Activated CD8-positive, alpha-beta memory T cell treated with anti-CD3 and anti-CD28 coated beads, Interleukin-2, amount 10 ng/mL, durations not matched to agents 7 days and 5 days (primary cell): ENCODE measurements at places on chromosomes 4 and X.

- no peak for DNase-seq
Observed at GRCh38 chr4:172578712-172579111, 589.9 kb upstream of the GALNT7 start.

- DNase-seq = no peak
Observed at GRCh38 chr4:14375816-14376215, 626.5 kb upstream of the CPEB2 start.

GRCh38 chr4:10031668-10032590 lies 10.6 kb upstream of the SLC2A9 start:
- DNase-seq = no peak

GRCh38 chr4:188295899-188296298 lies 156.7 kb downstream of the TRIML1 start:
- DNase-seq = no peak

GRCh38 chrX:11429538-11430085 lies 136.4 kb downstream of the AMELX start:
- DNase-seq = no peak

GRCh38 chr4:106062452-106062875 lies 167.2 kb downstream of the NPNT start:
- DNase-seq = no peak

DNA sequence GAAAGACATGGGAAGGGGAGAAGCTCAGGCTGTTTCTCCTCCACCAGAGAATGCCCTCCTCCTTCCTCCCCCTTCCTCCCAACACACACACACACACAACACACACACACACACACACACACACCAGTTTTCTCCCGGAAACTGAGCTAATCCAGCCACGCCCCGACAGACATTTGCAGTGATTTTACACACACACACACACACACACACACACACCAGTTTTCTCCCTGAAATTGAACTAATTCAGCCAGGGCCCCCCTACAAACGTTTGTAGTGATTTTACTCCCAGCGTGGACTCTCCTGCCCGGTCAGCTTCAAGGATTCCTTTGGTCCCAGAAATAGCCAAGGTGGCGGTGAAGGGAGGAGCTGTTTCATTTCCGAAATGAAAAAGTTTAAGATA lies 32.9 kb upstream of the STX18 start:
- DNase-seq = no peak

GRCh38 chr4:159048166-159048886 lies 54.6 kb upstream of the RAPGEF2 start:
- DNase-seq = no peak

GRCh38 chr4:7341491-7342222 lies 93.1 kb downstream of the PSAPL1 start:
- DNase-seq = no peak

- DNase-seq = peak; percentile 55
Observed at GRCh38 chrX:19836337-19836736, 51.1 kb downstream of the SH3KBP1 start.

DNA sequence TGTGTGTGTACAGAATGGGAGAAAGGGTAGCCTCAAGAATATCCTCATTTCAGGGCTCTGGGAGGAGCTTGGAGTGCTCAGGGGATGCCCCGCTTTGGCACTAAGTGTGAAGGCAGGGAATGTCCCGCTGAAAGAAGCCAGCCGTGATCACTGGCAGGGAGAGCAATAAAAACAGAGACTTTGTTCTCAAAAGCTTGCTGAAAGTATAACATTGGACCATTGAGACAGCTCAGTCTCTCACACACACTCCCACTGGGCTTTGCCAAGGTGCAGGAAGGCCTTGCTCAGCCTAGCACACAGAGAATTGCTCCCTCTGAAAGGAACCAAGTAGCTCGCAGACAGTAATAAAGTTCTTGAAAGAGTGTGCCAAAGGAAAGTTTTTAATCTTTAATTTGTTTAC lies 143.8 kb upstream of the SLITRK2 start:
- DNase-seq = no peak

GRCh38 chr4:185657183-185657582 lies 121.9 kb upstream of the PDLIM3 start:
- no peak for DNase-seq

DNA sequence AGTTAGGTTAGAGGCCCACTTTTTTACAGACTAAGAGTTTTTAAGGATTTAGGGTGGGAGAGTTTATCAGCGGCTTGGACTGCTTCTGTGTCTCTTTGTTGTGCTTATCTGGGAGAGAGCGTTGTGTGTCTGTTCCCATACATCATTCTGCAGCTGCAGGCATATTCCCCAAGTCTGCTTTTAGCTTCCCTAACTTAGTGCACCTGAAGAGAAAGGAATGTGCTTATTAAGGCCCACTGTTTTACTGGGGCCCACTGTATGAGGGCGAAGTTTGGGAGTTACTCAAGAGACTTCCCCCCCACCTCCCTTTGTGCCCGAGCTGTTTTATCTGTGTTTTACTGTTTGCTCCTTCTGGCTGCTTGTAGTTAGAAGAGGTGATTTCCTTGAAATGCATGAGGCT lies 31.9 kb downstream of the ART3 start:
- no peak for DNase-seq

- no peak for DNase-seq
Observed at GRCh38 chr4:15186806-15187205, 184.5 kb downstream of the CPEB2 start.

DNA sequence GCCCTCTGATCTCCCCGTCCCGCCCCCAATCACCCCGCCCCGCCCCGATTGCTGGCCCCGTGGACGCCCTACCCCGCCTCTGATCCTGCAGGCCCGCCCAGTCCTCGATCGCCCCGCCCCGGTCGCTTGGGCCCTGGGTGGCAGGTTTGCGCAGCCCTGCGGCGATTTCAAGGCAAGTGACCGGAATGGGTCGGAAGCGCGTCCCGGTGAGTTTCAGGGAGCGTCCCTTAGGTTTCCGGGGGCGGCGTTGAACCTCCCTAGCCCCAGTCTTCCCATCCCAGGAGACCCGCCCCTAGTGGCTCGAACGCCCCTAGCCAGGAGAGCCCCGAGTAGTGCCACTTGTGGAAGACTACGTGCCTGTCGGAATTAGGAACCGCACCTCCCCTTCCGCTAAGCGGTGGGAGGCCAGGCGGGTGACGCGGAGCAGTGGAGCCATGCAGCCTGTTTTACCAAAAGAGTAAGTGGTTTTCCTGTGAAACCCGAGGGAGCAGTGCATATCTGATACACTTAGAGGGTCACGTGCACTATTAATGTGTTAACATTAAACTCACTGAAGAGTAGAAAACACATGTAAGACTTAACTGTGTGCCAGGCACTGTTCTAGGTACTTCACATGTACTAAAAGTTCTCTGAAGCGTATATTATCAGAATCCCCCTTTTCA lies 354 bp upstream of the TEC start:
- DNase-seq = peak; percentile 94

GRCh38 chr4:142350871-142351270 lies 495.2 kb downstream of the INPP4B start:
- no peak for DNase-seq

DNA sequence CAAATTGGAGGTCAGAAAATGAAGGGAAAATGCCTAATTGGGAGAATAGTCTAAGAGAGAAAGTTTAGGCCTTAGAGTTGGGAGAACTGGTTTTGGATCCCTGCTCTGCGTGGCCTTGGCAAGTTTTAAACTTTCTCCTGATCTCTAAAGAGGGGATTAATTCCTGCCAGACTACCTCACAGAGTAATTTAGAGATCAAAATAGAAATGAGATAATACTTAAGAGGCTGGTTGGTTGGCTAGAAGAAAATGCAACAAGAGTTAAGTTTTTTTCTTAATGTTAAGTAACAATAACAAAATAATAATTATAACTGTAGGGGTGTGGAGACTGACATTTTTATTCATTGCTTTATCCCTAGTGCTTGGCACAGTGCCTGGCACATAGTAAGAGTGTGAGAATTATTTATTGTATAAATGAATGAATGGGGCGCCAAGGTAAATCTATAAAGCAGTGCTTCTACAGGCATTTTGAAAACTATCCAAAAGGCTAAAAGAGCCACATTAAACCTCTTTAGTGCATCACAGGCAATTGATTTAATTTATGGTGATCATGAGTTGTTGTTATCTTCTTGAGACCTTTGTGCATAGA lies 160.5 kb downstream of the RASL11B start:
- no peak for DNase-seq

DNA sequence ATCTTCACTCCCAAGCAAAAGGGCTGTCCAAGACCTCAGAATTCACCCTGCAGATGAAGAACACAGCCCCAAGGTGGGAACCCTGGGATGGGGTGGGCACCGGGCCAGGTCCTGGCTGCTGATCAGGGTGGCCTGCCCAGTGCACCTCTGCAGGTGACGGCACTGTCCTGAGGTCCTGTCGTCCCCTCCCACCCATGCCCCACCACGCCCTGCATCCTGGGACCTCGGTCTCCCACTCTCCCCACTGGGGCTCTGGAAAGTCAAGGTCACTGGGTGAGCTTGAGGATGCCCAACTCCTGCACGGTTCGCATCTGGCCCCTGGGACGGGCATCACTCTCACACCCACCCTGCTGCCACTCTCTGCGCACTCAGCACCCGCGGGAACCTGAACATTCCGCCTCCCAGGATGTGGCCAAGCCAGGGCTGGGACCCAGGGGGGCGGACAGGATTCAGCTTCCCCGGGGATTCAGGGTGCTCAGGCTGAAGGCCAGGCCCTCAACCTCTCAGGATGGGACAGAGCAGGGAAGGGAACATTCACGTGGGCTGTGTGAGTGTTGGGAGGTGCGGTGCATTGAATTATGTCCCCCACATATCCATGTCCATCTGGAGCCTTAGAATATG lies 115.9 kb downstream of the CPZ start:
- no peak for DNase-seq

- no peak for DNase-seq
Observed at GRCh38 chr4:165158762-165159161, 46.1 kb upstream of the TMEM192 start.

DNA sequence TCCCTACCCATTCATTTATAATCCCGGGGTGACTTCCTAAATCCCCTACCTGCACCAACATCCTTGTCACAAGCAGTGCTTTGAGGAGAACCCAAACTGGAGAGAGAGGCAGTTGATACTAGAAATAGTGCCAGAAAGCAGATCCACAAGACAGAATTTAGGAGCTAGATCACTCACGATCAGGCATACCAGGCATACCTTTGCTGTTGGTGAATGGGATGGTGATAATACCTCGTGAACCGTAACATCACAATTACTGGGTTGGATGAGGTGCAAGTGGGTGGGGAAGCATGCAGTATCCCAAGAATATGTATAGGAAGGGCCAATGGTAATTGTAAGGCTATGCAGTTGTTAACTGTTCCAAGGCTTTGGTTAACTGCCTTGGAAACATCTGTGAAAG lies 129.3 kb downstream of the TMA16 start:
- no peak for DNase-seq

GRCh38 chr4:177339477-177340374 lies 30.1 kb downstream of the NEIL3 start:
- no peak for DNase-seq

GRCh38 chr4:186701273-186701672 lies 22.4 kb downstream of the FAT1 start:
- DNase-seq = no peak

DNA sequence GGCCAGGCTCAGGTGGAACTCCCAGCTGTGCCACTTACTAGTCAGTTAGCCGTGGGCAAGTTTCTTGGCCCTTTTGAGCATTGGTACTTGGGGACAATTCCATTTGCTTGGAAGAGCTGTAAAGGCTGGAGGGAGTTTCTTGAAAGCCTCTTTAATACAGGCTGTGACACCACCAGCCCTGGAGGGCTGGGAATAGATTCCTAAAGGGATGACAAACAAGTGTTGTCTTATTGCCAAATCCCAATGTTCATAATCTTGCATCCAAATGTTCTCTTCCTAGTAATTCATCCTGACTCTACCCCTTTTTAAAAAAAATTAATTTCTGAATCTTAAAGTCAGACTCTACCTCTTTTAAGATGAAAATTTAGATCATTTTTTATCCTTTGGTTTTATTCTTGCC lies 14.6 kb upstream of the MED28 start:
- no peak for DNase-seq

DNA sequence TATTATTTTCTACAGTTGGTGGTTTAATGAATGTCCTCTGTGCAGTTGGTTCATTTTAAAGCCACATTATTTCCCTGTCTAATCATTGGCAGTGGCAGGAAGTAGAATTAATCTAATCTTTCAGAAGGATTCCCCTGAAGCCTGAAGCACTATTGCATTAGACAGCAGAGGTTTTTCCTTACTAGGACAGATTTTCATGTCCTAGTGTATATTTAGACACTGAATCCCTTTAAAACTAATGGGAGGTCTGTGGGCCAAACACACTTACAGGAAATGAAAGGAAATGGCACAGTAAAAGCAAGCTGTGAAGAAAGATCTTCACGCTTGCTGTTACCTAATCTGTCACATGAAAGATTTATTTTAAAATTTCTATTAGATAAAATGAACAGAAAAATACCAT lies 165.2 kb downstream of the SLC39A8 start:
- DNase-seq = no peak

DNA sequence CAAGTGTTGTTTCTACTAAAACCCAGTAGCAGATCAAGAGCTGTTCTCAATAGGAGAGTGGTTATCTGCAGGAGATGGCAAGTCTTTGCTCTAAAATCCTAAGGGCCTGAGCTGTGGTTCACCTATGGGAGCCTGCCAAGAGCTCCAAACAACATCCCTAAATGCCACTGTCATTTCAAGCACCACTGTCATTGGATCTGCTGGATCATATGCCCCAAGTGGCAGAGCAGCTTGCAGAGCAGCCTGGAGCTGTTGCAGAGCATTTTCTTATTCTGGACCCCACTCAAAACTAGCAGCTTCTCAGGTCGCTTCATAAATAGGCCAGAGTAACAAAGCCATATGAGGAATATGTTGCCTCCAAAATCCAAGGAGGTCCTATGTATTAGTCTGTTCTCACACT lies 59.6 kb downstream of the KANTR start:
- DNase-seq = no peak

DNA sequence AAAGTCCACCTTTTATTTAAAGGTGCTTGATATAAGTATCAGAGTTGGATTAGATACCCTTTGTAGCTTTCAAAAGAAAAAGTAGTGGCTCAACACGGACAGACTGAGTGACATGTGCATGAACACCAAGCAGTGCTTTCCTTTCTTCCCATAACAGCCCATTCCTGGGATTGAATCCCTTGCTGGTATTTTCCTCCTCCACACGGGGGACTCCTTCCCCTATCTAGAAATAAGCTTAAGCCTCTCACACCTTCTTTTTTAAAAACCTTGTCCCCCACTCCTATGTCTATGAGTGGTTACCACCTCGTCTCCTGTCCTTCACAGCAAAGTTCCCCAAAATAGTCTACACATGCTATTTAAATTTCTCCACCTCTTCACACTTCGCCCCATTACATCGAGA lies 5.1 kb downstream of the AP1S2 start:
- no peak for DNase-seq

GRCh38 chr4:5524446-5525299 lies 183.7 kb downstream of the EVC2 start:
- no peak for DNase-seq

- DNase-seq = no peak
Observed at GRCh38 chrX:107025545-107025944, 25.5 kb upstream of the MORC4 start.

- no peak for DNase-seq
Observed at GRCh38 chr4:80931631-80932081, 98.9 kb upstream of the BMP3 start.

GRCh38 chr4:52713456-52713937 lies 37.7 kb downstream of the ERVMER34-1 start:
- DNase-seq = peak; percentile 45
